ENCODE measurements at places on chromosomes 5 and 9. TPM values are rescaled to one million over a fixed set of nuclear protein-coding genes. Genes with fewer than 3 reads are reported as not detected.

The MARVELD2 gene
- 0.30 TPM for polyA plus RNA-seq

The DEPDC1B gene
- polyA plus RNA-seq, result 0.42 TPM

The LCN1 gene
- not detected for polyA plus RNA-seq

DNA sequence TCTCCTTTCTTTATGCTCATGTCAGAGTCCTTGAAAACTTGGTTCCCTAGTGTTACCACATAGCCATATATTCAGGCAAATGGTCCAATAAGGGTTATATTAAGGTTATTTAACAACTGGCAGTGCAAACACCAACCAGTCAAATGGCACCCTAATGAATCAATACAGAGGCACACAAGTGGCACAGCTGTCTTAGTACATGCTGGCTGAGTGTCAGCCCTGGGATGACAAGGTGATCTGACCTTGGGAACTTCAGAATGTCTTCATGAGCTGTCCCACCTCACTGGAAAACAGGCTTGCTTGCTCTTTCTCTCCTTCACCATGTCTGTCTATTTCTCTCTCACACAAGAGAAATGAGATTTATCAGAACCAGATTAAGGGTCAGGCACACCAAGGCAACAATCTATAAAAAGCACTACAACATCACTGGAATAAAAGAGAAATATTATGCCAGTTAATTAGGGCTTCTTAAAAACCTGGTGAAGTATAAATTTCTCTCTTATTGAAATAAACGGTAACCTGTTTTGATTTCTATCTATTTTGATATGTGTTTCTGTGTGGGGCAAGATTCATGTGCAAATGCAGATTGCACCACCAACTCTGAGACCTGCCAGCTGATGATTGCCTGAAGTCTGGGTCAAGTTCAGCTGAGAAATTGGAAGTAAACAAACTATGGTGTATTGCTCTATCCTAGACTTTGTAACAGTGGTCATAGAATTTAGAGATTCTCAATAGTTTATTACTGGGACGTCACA, 140.7 kb downstream of the SREK1 start:
- H3K4me1 ChIP-seq, result no peaks in the 10 kb centered on the region
- H3K4me3 ChIP-seq, result no peak overlapping the region
- DNase-seq, result no peak
- no peaks in the 10 kb centered on the region for H3K27me3 ChIP-seq
- no peaks in the 10 kb centered on the region for H3K36me3 ChIP-seq

- no peak for DNase-seq
- H3K4me1 ChIP-seq, result no peaks in the 10 kb centered on the region
- H3K27ac ChIP-seq, result no peak overlapping the region
- no peaks in the 10 kb centered on the region for H3K36me3 ChIP-seq
- H3K27me3 ChIP-seq, result no peaks in the 10 kb centered on the region
Measured at GRCh38 chr5:162434281-162434680, 366.7 kb downstream of the GABRG2 start.

- DNase-seq, result no peak
- H3K27me3 ChIP-seq, result no peaks in the 10 kb centered on the region
- peaks cover 1% of the 10 kb centered on the region for H3K4me1 ChIP-seq
- no peak overlapping the region for H3K27ac ChIP-seq
- H3K36me3 ChIP-seq, result no peaks in the 10 kb centered on the region
Measured at GRCh38 chr9:27109621-27110020, 596 bp downstream of the TEK start.

- no peaks in the 10 kb centered on the region for H3K27me3 ChIP-seq
- H3K4me1 ChIP-seq, result no peaks in the 10 kb centered on the region
- no peaks in the 10 kb centered on the region for H3K36me3 ChIP-seq
- no peak overlapping the region for H3K27ac ChIP-seq
- H3K4me3 ChIP-seq, result no peak overlapping the region
- no peak for DNase-seq
Measured at GRCh38 chr9:102209176-102209575, 470.7 kb upstream of the GRIN3A start.

All from ovary (tissue), 10 donors.